ENCODE measurements at places on chromosomes 2 and 18. TPM values are rescaled to one million over a fixed set of nuclear protein-coding genes. Genes with fewer than 3 reads are reported as not detected.

DNA sequence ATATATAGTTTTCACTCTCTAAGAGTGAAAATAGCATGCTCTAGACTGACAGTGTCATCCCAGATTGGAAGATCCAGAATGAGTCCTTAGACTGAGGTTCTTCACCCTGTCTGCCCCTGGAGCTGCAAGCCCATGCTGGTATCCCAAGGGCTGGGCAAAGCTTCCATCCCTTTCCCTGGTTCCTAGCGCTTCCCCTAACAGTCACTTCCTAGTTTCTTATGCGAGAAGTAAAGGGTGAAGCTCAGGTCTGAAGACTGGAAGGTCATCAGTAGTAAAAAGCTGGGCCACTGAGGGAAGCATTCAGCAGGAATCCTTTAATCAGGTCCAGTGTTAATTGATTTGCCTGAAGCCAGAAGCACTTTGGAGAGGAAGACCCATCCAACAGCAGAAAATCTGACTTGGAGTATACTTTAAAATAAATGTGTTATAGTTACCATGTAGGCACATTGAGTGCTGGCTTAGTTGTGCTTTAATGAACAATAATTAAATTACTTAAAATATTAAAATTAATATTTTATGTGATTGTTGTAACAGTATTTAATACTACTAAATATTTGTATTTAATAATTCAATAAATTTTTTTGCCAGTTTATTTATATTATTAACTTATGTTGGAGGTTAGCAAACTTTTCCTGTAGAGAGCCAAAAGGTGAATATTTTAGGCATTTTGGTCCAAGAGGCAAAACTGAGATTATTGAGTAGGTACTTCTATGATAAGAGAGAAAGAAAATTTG is 237.9 kb downstream of the FHOD3 start:
- DNase-seq = no peak

GRCh38 chr2:191692502-191693115 is 14.7 kb downstream of the NABP1 start:
- no peak for DNase-seq

The HOXD3 gene
- not detected for total RNA-seq

The SLC5A6 gene
- 12.5 TPM for total RNA-seq

The TTN gene
- 0.28 TPM for total RNA-seq

Data from liver (tissue), 10 donors.